Stimulated activated CD4-positive, alpha-beta T cell treated with anti-CD3 and anti-CD28 coated beads, Interleukin-2, amount 100 ng/mL, for 24 hours (primary cell): ENCODE measurements at places on chromosomes 2 and 18.

GRCh38 chr18:59921384-59921891 lies 21.6 kb downstream of the PMAIP1 start:
- DNase-seq, result peak; percentile 46

DNA sequence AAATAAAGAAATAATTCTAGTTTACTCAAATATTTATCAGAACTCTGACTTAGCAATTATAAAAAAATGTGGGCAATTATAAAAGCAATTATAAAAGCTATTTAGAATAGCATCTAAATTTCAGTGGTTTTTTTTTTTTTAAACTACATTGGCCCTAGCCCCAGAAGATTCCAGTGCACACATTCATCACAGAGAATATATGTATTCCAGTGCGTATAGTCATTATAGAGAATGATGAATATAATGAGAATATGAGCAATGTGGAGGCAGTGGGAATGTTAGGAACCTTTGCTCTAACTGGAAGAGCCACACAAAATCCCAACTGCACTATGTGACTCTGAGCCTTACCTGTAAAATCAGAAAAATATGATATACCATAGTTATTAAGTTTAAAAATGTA lies 10.5 kb downstream of the MAP3K2 start:
- no peak for DNase-seq

GRCh38 chr2:45342-46130 lies 769 bp downstream of the FAM110C start:
- DNase-seq, result no peak

DNA sequence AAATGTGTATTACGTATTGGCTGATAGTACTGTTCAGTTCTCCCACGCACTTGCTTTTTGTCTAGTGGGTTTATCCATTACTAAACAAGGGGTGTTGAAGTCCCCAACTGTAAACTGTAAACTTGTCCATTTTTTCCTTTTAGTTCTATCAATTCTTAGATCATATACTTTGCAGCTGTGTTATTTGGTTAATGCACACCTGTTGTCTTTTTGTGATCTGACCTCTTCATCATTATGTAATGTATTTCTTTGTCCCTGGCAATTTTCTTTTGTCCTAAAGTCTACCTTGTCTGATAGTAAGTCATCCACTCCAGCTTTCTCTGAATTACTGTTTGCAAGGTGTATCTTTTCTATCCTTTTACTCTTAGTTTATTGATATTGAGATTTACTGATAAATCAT lies 21.9 kb downstream of the MCEE start:
- no peak for DNase-seq
